ENCODE measurements at places on chromosomes 1 and 21.

- no peak for DNase-seq
Measured at GRCh38 chr1:37567023-37567422, 10.3 kb downstream of the DNALI1 start.

DNA sequence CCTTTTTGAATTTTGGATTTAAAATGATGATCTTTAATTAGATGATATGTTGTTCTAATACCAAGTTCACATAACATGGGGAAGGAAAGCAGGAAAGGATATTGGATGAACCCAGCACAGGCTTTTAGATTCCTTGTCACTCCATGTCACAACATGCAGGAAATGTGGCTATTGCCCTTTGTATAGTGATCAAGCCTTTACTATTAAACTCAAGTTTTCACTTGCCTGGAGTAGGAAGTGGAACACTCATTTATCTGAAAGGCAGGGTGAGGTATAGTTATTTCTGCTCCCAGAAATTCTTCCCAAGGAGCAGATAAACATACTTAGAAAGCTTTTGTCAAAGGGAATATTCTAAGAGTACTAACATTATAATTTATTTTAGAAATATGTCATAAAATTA, 37.2 kb upstream of the BCAS2 start:
- DNase-seq, result no peak

DNA sequence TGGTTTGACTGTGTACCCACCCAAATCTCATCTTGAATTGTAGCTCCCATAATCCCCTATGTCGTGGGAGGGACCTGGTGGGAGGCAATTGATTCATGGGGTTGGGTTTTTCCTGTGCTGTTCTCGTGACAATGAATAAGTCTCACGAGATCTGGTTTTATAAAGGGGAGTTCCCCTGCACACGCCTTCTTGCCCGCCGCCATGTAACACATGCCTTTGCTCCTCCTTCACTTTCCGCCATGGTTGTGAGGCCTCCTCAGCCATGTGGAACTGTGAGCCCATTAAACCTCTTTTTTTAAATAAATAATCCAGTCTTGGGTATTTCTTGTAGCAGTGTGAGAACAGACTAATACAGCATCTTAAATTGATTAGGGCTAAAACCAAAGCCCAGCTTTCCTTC, 22.6 kb upstream of the RERE start:
- DNase-seq, result no peak

- DNase-seq, result no peak
Measured at GRCh38 chr1:168696125-168696760, 32.8 kb downstream of the DPT start.

DNA sequence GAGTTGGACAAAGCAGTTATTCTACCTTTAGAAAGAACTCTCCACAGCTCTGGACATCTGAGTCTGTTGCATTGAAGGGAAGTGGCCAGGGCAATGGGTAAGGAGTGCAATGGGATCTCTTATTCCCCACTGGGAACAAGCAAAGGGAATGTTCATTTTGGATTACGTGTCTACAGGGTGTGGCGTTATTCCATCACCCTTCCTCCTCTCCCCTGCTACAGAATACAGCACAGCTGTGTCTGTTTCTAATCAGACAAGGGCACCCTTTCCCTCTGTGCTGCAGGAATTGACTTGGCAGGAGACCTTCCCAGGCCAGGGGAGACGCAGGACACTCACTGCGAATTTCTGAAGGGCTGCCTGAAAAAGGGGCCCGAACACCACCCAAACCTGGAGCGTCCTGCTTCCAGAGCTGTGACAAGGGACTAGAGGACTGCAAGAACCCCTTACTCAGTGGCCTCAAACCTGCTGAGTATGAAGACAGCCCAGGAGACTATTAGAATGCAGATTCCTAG, 163.6 kb upstream of the RAB4A start:
- no peak for DNase-seq

GRCh38 chr1:27543284-27543683, 53.3 kb upstream of the WASF2 start:
- no peak for DNase-seq

GRCh38 chr1:160400646-160401486, 502 bp downstream of the VANGL2 start:
- DNase-seq, result no peak

DNA sequence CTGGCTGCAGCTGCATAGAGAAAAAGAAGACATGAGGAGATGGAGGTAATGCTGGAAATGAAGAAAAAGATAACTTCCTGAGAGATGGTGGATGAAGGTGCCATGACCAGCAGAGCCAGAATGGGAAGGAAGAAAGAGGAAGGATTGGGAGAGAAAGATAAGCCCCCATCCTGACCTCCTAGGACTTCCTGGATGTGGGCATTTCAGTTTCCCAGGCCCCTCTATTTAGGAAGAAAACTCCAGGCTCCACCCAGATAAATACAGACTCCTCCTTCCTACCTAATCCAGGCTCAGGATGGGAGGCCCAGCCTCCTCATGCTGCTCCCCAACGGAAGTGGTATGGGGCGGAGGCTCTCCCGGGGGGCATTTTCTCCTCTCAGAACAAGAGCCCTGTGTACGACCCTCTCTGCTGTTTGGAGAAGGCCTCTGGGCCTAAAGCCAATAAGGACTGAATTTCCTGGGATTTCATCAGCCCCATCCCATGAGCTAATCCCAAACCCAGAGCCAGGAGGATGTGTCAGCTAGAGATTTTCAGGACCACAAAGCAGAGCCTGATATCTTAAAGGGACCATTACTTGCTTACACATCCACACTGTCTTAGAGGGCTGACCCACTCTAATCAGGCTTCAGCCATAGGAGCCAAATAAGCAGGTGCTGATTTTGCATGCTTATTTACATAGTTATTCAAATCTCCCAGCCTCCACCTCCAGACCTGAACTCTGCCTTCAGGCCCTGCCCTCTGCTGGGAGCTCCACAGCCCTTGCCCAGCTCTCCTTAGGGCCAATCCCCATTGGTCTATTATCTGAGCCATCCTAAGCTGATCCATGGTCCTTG, 5.1 kb upstream of the ARHGEF2 start:
- DNase-seq, result no peak

Measured in inflammatory macrophage (primary cell).